ENCODE measurements at places on chromosomes 4 and X.

DNA sequence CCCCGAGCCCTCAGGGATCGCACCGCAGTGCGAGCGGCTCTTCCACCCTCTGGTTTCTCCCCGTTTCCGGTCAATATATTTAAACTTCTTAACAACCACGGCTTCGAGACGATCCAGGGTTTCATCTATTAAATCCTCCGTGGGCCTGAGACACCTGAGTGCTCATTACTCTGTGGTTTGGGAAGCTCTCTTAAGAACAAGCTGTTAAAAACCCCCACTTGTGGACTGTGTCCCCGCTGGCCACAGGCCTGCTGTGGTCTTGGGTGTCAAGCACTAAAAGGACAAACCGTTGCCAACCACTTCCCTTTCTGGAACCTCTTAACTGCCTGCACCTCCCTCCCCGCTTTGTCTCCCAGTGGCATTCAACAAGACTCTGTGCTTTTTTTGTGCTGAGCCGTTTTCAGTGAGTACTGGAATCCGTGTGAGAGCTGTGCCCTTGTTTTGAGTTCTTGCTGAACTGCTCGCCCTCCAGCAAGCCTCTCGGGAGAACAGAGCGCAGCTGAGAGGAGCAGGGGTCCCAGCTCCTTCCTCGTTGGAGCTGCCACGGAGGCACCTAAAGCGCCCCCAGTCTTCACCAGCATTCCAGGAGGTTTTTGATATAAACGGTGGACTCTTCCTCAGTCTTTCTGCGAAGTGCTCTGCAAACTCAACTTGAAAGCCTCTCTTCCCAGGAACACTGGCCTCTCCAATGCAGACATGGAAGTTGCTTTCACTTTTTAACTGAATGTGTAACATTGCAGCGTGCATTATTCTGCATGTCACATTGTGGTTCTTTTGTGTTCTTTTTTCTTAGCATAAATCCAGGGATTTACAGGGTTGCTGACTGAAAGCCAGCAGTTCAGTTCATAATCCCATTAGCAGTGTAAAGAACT is 691 bp upstream of the IGFBP7 start:
- peak; percentile 45 for ATAC-seq

DNA sequence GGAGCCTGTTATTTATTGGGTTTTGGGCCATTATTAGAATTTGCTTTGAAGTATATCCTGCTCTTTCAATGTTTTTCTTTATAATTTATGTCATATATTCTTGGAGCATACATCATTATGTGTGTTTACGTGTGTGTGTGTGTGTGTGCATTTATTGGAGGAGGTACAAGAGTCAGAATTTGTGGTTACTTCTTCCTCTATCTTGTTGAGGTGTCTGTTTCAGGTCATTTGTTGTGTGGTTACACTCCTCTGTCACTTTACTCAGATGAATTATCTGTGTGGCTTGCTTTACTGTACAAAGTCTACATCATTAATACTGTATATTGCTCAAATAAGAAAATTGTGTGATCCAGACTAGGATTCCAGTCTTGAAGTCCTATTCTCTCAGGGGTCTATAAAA is 1957.4 kb upstream of the TENM3 start:
- ATAC-seq: no peak

GRCh38 chr4:86452924-86453531 is 93.2 kb upstream of the MAPK10 start:
- ATAC-seq: peak; percentile 86

GRCh38 chrX:23557070-23557469 is 110.2 kb upstream of the PRDX4 start:
- ATAC-seq: no peak

GRCh38 chr4:171846232-171846631 is 33.0 kb downstream of the GALNTL6 start:
- no peak for ATAC-seq

- peak; percentile 33 for ATAC-seq
Measured at GRCh38 chrX:118181030-118181429, 64.4 kb upstream of the KLHL13 start.

DNA sequence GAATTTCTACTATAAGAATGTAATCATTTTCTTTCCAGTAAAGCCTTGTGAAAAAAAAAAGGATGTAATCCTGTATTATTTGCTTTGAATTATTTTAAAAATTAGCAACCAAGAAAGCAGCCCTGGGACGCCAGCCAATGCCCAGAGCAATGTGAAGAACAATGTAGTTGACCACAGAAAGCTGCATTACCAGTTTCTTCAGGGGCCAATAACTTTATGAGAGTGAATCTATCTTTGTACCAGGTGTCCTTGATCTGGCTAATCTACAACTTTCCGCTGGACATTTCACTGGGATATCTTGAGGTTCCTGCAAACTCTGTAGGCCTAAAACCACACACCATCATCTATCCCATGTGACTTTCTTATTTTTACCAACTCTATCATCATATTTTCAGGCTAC is 7.6 kb upstream of the KLHL2 start:
- ATAC-seq: no peak

- no peak for ATAC-seq
Measured at GRCh38 chr4:163440040-163440439, 33.5 kb downstream of the TKTL2 start.

DNA sequence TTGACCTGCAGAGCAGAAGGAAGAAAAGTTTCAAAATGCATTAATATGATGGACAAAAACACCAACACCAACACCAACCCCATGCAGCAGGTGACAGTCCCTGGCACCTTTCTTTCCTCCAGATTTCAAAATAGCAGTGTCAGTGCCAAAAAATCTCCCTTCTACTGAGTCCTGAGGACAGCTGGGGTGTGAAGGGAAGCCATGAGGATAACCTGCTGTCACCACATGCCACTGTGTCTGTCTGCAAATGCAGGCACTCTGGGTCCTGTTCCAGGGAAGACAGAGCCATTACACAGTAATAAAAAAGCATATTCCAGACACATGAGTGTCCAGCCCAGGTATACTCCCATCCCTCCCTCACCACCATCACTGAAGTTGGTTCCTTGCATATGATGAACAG is 187.5 kb downstream of the BMP15 start:
- no peak for ATAC-seq

DNA sequence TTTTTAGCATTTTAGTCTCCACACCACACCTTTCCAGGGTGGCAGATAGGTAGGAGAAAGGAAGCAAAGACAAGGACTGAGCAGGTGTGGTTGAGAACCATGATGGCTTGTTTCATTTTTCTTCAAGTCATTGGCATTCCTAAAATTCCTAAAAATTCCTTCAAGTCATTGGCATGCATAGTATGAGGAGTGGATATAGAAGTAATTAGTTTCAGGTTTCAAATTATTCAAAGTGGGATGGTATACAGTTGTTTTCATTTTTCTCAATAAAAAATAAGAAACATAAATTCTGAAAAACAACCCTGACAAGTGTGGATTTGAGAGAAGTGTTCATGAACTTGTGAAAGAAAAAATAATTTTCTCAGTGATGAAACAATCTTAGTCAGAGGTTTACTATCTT is 22.3 kb upstream of the HERC3 start:
- ATAC-seq: no peak

DNA sequence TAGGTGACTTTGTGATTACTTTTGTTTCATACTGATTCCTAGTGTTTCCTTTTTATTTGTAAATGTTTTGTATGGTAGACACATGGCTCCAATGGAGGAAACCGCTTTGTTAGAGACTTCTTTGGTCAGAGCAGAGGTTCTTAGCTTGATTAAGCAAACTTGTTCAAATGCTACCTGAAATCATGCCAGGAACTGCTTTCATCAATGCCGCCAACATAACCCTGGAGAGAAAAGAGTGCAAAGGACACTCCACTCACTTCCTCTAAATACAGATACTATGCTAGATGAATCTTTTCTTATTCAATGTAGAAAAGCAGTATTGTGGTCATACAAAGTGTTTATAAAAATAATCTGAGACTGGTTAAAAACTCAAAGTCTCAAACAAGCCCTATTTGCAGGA is 25.7 kb upstream of the COX7B2 start:
- no peak for ATAC-seq

GRCh38 chr4:185941461-185941860 is 127.5 kb upstream of the TLR3 start:
- no peak for ATAC-seq

- no peak for ATAC-seq
Measured at GRCh38 chrX:17546356-17546755, 171.4 kb downstream of the NHS start.

DNA sequence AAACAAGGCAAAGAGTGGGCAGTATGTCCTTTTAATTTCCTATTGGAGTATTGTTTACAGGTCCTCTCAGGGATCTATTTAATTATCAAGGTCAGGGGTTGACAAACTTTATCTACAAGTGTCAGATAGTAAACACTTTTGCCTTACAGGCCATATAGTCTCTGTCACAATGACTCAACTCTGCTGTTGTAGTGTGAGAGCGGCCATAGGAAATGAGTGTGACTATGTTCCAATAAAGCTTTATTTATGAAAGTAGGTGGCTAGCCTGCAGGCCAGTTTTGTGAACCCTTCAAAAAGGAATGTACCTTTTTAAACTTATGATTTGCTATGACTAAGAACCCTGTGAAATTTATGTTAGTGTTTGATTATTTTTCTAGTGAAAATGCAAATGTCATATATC is 156.1 kb downstream of the GPAT3 start:
- ATAC-seq: no peak

- ATAC-seq: no peak
Measured at GRCh38 chrX:55028040-55028439, 2.7 kb downstream of the ALAS2 start.

GRCh38 chr4:37452952-37453280 is 208.4 kb downstream of the NWD2 start:
- peak; percentile 78 for ATAC-seq

DNA sequence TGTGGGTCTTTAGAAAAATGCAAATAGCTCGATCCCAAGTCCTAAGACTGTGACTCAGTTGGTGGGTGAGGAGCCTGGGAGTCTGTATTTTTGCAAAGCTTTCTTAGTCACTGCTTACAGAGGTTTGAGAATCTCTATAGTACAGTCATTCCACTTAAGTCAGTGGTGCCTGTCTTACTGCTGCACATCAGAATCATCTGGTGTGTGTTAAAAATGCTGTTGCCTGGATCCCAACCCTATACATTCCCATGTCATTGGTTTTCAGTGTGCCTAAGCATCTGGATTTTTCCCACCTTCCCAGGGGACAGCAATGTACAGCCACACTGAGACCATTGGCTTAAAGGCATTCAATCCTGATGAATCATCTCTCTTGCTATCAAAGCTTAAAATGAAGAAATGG is 21.0 kb upstream of the GEMIN8 start:
- no peak for ATAC-seq

GRCh38 chr4:71406459-71406963 is 67.7 kb downstream of the SLC4A4 start:
- ATAC-seq: no peak

DNA sequence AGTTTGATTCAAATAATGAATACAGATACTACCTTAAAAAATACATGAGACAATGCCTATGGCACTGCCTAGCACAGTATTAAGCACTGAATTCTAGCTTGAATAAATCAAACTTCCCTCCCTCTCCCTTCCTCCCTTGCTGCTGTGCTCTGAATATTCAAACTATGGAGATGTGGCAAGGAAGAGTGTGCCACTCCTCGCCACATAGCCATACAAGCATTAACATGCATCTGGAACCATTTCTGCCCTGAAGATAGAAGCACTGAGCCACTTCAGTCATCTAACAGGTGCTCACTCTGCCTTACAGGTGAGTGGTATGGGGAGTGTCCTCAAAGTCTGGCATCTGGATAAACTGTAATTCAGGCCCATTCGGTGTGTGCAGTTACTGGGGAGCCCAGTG is 276.9 kb downstream of the ARHGAP24 start:
- ATAC-seq: peak; percentile 87

GRCh38 chr4:19583827-19584569 is 667.7 kb upstream of the SLIT2 start:
- peak; percentile 71 for ATAC-seq

DNA sequence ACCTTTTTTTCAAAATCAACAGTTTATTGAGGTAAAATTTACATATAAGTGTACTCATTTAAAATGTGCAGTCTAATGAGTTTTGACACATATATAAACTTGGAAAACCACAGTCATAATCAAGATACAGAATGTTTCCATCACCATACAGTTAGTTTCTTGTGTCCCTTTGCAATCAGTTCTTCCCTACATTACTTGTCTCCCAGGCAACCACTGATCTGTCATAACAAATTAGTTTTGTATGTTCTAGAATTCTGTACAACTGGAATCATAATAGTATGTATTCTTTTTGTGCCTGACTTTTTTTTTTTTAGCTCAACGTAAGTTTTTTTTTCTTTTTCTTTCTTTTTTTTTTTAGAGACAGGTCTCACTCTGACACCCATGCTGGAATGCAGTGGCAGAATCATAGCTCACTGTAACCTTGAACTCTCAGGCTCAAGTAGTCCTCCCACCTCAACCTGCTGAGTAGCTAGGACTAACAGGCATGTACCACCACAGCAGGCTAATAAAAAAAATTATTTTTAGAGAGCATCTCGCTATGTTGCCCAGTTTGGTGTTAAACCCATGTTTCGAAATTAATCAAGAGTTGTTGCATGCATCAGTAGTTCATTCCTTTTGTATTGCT is 26.9 kb downstream of the ARFIP1 start:
- no peak for ATAC-seq

GRCh38 chr4:158003212-158003611 is 169.6 kb downstream of the GASK1B start:
- no peak for ATAC-seq

DNA sequence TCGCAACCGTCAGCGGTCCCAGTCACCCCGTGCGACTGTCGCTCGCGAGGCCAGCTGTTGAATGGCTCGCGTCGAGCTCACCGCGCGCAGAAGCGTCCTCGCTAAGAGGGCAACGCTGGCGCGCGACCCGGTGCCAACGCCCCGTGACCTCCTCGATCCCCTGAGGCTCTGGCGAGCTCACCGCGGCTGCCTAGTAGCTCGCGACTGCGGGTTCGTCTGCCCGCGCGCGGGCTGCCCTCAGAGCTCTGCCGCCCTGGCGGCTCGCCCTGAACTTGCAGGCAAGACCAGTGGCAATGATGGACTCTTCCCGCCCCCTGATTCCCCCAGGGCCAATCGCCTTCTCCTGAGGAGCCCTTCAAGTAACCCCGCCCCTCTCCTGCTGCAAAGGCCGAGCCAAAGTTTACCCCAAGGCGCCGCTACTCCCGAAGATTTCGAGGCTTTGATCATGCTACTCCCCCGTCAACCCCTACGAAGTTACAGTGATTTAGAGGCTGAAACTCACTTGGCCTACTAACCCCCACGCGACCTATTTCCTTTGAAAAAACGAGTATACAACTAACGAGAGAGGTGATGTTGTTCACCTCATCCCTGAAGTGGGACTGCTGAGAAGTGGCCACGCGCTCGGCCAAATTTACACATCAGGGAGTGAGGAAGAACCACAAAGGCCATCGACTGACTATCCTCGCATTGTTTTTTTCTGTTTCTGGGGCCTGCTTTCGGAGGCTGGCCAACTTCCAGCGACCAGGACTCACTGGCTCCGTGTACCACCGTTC is 37.5 kb downstream of the PGRMC1 start:
- ATAC-seq: peak; percentile 51
